ENCODE measurements at places on chromosomes 5 and 9.

DNA sequence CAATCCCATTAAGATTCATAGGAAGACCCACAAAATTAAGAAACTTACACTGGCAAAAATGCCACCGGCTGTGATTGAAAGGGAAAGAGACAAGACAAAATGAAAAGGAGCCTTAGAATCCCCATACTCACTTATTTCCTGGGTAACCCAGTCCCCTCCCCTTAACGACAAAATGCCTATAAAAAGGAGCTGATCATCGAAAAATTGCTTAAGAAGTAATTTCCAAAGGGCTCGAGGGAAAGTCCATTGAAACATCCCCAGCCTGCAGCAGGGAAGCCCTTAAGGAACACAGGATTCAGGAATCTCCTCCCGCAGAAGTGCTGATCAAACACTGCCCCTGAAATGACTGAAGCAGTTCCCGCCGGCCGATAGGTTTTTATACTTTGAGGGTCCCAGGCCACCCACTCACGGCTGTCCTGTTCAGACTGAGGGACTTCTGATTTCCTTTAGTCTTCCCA is 677 bp upstream of the ZNF79 start:
- no peak for DNase-seq

- no peak for DNase-seq
Measured at GRCh38 chr5:118220556-118221195, 767.7 kb downstream of the DTWD2 start.

DNA sequence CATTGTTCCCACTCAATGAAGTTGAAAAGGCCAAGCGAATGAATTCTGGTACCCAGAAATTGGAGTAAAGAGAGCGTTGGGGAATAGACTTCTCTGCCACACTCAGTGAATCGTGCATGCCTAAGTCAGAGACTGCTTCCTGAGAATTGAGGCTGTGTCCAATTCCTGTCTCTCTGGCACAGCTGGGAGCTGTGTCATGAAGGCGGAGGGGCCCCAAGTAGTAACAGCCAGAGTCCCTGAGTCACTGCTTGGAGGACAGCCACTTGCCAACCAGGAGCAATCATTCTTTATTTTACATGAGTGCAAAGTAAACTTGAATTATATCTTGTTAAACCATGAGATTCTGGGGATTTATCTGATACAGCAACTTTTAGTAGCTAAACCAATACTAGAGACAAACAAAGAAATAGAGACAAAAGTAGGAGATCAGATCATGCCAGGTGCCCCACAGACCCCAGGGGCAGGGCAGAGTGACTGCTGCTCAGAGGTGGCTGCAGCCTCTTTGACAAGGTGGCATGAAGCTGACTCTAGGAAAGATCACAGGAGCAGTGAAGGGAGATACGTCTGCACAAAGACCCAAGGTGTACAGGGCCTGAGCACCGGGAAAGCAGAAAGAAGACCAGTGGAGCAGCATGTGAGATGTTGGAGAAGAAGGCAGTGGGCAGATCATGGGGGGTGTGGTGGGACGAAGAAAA is 246.0 kb downstream of the GADD45G start:
- DNase-seq, result no peak

DNA sequence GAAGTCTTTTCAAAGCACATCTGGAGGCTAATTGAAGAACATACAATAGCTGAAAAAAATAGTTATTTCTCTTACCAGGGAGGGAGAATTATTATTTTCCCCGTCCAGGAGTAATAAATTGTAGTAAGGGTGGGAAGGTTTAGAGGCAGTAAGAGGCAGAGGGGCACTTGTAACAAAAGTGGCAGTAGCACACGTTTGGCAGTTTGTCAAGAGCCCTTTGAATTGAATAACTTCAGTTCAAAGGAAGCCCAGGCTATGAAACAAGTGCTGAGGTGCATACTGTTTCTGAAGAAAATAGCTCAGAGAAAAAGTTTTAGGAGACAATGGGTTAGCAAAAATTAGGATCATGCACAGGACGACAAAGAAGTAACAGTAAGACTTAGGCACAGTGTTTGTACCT is 451.3 kb downstream of the LRRC70 start:
- no peak for DNase-seq

- DNase-seq, result peak; percentile 64
Measured at GRCh38 chr9:14768405-14769229, 46.1 kb upstream of the CER1 start.

- DNase-seq, result no peak
Measured at GRCh38 chr9:87886210-87886932, 3.7 kb downstream of the SPATA31E1 start.

DNA sequence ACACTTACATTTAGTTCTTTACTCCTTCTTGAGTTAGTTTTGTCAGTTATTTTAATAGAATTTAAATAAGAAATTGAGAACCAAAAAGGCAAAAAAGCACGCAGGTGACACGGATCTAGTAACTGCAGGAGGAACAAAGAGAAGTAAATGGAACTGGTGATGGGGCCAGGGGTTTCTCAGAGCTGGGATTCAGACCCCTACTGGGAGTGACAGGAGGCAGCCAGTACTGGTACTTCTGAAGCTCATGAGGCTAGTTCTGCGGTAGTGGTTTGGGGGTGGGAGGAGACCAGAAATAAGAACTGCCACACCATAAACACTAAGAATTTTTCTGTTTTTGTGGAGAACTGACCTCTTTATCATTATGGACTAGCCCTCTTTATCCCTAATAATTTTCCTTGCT is 48.2 kb downstream of the OXCT1 start:
- no peak for DNase-seq

All from femur (tissue), 1 donor.